ENCODE measurements at places on chromosomes 3 and 15.

DNA sequence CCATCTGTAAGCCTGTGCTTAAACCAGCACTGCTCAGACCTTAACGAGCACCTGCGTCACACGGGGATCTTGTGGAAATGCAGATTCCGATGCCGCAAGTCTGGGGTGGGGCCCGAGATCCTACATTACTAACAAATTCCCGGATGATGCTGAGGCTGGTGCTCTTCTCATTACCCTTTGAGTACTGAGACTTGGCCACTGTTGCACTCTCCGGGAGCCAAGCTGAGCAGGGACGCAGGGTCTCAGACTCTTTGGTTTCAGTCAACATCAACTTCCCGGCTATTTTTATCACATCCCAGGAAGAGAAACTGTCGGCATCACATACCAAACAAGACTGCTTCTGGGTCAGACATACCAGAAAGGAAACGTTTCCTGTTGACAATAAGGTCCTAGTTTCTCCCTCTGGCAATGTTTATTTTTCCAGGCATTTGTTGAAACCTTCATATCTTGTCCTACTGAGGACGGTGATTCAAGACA is 276.6 kb downstream of the SHQ1 start:
- no peak overlapping the region for H3K27ac ChIP-seq
- no peaks in the 10 kb centered on the region for H3K27me3 ChIP-seq
- DNase-seq, result peak; percentile 50
- H3K4me3 ChIP-seq, result no peak overlapping the region
- peaks cover 6% of the 10 kb centered on the region for H3K4me1 ChIP-seq
- no peaks in the 10 kb centered on the region for H3K36me3 ChIP-seq

DNA sequence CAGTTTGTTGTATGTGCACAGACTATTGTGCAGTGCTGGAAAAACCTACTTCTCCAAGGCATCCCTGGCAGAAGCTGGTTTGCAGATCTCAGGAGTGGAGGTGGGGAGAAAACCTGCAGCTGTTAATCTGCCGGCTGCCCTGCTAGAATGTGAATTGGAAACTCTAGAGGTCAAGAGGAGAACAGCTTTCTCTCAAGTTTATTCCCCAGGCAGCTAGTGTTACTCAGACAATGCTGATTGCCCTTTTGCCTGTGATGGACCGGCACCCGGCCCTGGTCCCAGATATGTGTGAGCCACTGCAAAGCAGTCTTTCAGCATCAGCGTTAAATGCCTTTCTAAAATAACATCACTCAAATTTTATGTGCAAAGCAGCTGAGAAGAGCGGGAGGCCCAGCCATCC is 129.7 kb upstream of the TPM1 start:
- peak; percentile 58 for DNase-seq
- H3K4me3 ChIP-seq, result no peak overlapping the region
- peaks cover 2% of the 10 kb centered on the region for H3K4me1 ChIP-seq
- H3K36me3 ChIP-seq, result no peaks in the 10 kb centered on the region
- H3K27me3 ChIP-seq, result no peaks in the 10 kb centered on the region

DNA sequence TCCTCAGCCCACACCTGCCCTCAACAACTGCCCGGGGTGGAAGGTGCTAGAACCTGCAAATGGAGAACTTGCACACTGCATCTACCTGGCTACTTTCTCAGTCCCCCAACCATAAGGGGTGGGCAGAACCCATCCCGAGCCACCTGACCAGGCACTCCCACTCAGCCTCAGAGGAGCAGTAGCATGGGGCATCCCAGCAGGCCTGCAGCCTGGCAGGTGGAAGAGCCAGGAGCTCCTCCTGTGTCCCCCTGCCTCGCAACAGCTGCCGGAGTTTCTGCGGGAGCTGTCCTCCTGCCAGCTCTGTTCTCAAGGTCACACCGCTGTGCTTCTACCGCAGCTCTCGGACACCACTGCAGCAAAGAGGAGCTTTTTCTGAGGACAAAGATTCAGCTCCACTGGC is 27.5 kb downstream of the RAB6B start:
- H3K27me3 ChIP-seq, result no peaks in the 10 kb centered on the region
- no peaks in the 10 kb centered on the region for H3K36me3 ChIP-seq
- H3K4me3 ChIP-seq, result no peak overlapping the region
- DNase-seq, result no peak

- no peaks in the 10 kb centered on the region for H3K36me3 ChIP-seq
- H3K4me3 ChIP-seq, result no peak overlapping the region
- no peaks in the 10 kb centered on the region for H3K4me1 ChIP-seq
- H3K27me3 ChIP-seq, result no peaks in the 10 kb centered on the region
- no peak overlapping the region for H3K27ac ChIP-seq
Observed at GRCh38 chr15:25208735-25209134, 230.1 kb downstream of the UBE3A start.

DNA sequence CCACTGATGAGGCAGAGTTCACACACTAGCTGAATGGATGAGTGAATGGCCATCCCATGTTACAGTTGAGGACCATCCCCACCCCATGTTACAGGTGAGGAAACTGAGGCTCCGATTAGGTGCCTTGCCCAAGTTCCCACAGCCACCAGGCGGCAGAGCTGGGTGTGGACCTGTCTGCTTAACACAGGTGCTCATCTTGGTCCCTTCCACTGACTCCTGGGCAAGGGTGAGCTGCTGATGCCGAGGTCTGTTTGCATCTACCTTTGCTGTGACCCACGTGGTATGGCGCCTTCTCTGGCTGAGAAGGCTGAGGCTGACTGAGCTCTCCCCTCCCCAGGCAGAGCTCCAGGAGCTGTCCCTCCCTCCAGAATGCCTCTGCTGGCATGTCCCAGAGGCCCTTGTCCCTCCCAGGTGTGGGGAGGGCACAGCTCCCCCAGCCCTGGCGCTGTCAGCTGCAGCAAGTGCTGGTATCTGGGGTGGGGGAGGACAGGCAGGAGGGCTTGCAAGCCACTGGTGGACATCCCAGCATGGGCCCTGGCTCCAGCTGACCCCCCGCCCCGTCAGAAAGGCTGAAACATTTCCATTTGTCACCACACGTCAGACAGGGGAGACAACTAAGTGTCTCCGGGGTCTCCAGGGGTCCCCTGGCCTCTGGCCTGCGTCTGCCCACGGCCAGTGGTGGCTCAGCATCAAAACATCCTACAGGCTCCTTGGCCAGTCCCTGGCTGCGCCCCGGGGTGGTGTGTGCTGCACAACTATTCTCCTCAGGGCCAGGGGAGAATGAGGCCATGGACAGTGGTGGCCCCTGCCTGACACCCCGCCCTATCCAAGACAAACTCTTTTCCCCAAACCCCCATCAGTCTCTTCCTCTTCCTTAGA is 105.4 kb downstream of the ADCY5 start:
- DNase-seq, result peak; percentile 18
- no peaks in the 10 kb centered on the region for H3K36me3 ChIP-seq
- H3K27me3 ChIP-seq, result no peaks in the 10 kb centered on the region
- peaks cover 3% of the 10 kb centered on the region for H3K4me1 ChIP-seq

DNA sequence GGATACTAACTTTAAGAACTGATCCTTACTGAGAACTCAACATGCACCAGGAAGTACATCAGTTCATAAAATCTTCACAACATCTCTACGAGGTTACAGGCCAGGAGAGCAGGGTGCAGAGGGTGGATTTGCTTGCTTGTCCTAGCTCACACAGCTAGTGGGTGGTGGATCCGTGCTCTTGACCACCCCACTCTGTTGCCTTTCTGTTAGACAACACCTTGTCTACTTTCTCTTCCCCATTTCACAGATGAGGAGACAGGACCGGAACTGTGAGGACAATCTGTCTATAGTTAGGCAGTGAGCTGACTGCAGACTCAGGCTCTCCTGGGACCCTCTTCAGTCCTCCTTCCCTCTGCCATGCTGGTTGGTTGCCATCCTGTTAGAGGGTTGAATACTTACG is 221.7 kb upstream of the TLE3 start:
- no peak for DNase-seq
- H3K27me3 ChIP-seq, result no peaks in the 10 kb centered on the region
- H3K4me3 ChIP-seq, result no peak overlapping the region

DNA sequence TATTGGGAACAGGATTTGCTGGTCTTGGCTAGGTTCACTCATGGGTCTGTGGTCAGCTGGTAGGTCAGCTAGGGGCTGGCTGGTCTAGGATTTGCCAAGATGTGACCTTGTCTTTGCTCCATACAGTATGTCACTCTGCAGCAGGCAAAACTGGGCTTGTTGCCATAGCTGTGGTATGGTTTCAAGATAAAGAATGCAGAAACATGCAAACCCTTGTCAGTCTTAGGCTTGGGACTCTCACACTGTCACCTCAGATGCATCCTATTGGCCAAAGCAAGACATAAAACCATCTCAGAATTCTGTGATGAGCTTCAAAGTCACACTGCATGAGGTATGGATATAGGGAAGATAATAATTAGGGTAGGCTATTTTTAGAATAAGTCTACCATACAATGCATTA is 66.6 kb upstream of the TBC1D5 start:
- H3K27ac ChIP-seq, result no peak overlapping the region
- DNase-seq, result no peak
- no peaks in the 10 kb centered on the region for H3K27me3 ChIP-seq
- H3K36me3 ChIP-seq, result no peaks in the 10 kb centered on the region

GRCh38 chr15:84976746-84977345 is 4.8 kb upstream of the PDE8A start:
- H3K4me1 ChIP-seq, result no peaks in the 10 kb centered on the region
- H3K27ac ChIP-seq, result no peak overlapping the region
- no peaks in the 10 kb centered on the region for H3K27me3 ChIP-seq
- no peak for DNase-seq

Measured in mesendoderm (in vitro differentiated cells).